ENCODE measurements at places on chromosomes 3 and 15.

GRCh38 chr3:118527514-118528044 lies 507.1 kb downstream of the IGSF11 start:
- no peak for DNase-seq

- no peak for DNase-seq
Measured at GRCh38 chr3:127682561-127682960, 9.8 kb downstream of the ABTB1 start.

DNA sequence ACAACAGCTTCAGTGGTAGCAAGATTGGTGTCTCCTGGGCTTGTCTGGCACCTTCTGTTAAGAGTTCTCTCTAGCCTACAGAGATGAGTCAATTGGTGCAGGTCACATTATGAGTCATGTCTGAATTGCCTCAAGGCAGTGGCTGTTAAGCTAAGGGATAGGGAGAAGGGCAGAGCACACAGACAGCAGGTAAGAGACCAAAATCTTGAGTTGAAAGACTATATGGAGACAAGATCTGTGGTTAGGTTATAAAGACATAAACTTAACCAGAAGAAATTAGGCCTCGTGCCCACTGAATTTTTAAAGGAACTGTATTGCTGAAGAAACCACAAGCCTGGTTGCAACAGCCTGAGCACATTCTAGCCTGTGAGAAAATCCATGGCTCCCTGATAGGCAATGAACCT lies 19.2 kb upstream of the KPNA1 start:
- DNase-seq, result peak; percentile 11

- DNase-seq, result no peak
Measured at GRCh38 chr3:181578743-181579142, 133.0 kb upstream of the SOX2 start.

- DNase-seq, result peak; percentile 35
Measured at GRCh38 chr3:151265866-151266265, 12.5 kb downstream of the P2RY14 start.

DNA sequence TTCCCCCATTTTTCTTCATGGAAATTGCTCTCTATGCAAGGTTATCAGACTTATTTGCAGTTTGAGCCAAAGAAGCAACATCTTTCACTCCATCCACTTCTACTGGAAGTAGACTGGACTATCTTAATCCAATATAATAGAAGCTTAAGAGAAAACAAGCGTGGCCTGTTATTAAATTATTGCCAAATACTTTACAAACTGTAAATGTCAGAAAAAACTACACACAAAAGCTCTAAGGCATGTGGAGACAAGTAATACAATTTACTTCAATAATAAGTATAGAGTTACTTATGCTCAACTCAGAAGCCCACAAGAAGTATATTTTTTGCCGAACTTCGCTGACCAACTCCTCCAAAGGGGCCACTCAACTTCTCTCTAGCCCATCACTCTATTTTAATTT lies 120.3 kb downstream of the BDH1 start:
- no peak for DNase-seq

DNA sequence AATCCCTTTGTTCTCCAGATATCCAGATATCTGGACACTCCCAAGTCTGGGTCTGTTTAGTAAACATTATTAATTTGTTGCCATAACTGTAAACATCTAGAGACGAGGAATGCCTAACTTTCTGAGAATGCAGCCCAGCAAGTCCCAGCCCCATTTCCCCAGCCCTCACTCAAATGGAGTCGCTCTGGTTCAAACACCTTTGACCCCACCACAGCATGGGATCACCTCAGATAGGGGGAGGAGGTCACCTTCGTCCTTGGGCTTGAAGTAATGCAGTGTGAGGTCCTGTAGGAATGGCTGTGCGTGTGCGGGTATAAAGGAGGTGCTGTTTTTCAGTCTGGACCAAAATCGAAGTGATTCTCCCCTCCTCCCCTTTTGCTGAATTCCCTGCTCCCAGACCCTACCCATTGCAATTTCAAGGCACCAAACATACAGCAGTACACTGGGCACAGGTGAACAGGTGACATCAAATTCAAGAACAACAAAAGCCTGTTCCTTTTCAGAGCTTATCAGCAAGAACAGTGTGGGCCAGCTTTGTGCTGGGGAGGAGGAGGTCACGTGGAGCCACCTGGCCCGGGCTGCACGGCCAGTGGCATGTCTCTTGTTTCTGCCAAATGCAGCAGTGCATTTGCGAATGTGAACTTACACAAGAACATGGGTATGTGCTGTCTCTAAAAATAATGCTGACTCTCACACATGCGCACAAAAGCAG lies 57.5 kb upstream of the TRPM1 start:
- no peak for DNase-seq

DNA sequence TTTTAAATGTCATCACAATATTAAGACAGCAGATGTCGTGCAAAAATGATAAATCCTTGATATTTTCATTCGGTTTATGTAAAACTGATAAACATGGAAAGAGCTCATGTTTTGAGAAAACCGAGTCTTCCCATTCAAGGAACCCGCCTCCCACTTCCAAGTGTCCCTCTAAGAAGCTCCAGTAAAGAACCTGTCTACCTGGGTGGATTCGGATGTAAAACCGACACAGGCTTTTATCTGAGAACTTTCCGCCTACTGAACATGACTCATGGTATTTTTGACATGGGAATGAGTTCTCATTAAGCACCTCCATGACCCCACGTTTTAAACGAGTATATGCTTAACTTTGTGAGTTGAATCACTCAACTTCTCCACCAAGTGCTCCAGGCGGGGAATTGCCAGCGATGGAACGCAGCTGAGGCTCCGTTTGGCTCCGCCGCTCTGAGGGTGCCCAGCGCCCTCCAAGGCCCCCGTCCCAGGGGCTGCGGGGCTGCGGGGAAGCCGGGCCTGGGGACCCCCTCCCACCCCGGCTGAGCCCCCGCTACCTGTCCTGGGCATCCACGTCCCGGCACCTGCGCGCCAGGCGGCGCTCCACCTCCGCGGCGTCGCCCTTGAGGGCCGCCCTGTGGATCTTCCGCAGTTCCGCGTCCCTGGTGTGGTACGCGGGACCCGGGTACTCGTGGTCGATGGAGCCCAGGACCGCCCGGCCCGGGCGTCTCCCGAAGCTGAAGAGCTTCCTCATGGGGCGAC lies 119.9 kb downstream of the LMLN start:
- peak; percentile 20 for DNase-seq

DNA sequence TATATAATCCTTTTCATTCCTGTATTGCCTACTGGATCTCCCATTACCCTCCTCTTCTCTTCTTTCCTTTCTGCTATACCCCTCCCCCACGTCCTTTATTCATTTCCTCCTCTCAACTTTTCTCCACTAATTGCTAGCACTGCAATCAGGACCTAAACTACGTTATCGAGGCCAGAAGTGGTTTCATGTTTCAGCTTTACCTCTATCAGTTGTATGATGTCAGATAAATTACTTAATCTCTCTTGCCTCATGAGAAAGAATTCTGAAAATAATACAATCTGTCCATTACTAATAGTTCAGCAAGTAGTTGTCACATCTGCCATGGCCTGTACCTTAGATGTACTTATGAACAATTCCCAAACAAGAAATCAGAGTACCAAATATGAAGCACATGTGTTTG lies 10.6 kb downstream of the POPDC2 start:
- no peak for DNase-seq

- peak; percentile 96 for DNase-seq
Measured at GRCh38 chr3:64188810-64189560, 36.3 kb downstream of the PRICKLE2 start.

DNA sequence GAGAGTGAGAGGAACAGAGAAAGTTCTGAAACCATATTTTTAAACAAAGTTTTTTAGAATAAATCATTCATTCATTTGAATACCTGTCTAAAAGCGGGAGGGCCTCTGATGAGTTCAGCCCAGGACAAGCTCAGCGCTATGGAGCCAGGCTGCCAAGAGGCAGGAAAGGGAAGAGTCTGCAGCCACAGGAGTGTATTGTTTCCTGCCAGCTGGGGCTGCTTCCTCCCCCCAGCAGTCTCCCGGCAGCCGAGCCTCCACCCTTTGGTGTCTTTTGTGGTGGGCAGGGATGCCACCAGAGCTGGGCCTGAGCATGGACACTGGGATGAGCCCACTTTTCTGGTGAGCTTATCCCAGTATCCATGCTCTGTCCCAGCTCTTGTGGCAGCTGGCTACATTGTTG lies 199.5 kb upstream of the TPRG1 start:
- DNase-seq, result no peak

DNA sequence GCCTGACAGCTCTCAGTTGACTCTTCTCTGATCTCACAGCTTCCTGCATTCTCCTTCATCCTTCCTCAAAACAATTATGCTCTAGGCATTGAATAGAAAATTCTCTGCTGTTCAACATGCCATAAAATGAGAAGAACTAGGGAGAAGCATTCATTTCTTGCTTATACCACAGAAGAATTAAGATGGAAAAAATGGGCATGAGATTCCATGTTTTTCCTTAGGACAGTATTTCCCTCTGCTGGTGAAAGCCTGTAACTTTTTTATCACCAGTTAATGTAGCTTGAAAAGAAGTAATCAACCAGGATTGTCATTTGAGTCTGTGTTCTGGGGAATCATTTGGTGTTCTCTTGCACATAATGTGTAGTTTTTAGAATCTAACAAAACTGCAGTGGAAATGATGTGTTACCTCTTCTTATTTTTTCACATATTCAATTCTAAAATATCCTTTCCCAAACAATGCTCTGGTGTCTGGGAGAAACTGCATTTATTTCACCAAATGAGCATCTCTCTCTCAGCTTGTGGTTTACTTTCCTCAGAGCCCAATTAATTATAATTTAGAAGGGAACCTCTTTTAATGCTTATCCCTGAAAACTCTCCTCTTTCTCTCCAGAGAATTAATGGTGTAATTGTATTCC lies 92.8 kb upstream of the DCBLD2 start:
- peak; percentile 54 for DNase-seq

DNA sequence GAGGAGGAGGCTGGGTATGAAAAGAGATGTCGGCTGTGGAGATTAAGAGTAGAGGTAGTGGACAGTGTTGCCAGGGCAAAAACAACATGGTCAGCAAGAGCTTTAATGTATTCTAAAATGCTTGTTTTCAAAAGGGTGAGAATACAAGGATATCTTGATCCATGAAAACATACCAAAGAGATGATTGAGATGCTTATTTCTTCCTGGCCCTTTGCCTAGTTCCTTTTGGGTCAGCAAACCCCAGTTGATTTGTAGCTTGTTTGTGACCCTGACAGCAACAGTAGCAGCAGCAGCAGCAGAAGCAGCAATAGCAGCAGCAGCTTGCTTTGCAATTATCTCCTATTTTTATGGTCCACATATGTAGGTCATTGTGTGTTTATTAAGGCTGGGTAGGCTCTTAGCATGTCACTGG lies 337.3 kb downstream of the LPP start:
- peak; percentile 48 for DNase-seq

- DNase-seq, result no peak
Measured at GRCh38 chr15:36769098-36769497, 189.7 kb downstream of the CDIN1 start.

DNA sequence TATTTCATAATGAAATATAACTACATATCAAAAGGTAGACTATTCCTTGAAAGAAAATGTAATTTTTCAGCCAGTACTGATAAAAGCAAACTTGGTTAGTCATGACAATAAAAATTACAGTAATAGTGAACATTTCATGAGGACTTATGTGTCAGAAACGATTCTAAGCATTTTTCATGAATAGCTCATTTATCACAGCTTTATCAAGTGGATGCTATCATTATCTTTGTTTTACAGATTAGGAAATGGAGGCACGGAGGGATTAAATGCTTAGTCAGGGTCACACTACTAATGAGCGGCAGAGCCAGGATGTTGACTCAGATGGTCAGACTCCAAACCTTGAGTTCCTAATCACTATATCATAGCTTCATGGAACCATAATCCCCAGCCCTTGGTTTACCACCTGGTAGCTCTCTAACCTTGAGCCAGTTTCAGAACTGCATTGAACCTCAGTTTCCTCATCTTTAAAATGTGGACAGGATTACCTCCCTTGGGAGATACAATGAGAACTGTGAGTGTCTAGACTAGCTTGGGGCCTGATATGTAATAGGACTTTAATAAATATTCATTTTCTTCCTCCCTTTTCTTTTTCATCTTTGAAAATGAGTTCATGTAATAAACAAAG lies 85.4 kb downstream of the TNIK start:
- DNase-seq, result peak; percentile 42

- no peak for DNase-seq
Measured at GRCh38 chr15:29802411-29802810, 19.9 kb downstream of the TJP1 start.

- no peak for DNase-seq
Measured at GRCh38 chr15:60003243-60004008, 685 bp upstream of the FOXB1 start.

DNA sequence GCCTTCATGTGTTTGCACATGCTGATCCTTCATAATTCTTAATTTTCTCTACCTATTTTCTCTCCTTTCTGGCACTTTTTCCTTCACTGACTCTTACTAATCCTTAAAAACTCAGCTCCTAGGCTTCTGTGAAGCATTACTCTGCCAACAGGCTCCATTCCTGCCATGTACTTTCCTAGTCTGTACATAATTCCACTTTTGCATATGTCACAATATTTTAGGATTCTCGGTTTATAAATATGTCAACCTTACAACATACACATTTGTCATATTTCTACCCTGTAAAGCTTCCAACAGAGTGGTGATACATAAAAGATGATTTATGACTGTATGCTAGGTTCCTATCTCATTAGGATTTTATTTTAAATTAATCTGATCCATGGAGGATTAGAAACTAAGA lies 38.2 kb upstream of the AGTR1 start:
- peak; percentile 5 for DNase-seq

DNA sequence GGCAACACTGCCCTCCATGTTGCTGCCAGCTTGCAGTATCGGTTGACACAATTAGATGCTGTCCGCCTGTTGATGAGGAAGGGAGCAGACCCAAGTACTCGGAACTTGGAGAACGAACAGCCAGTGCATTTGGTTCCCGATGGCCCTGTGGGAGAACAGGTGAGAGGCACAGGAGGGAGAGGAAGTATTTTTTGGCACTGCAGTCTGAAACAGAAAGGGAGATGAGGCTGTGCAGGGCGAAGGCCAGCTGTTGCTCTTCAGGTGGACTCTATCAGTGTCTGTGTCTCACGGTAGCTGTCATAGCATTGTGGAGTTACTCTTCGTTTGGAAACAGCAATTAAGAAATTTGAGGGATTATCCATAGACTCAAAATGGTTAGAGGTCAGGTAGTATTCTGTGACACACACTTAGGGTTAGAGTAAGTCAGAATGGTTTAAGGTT lies 8.0 kb downstream of the NFKBIZ start:
- DNase-seq, result no peak

GRCh38 chr3:111336511-111336910 lies 205.5 kb upstream of the CD96 start:
- peak; percentile 54 for DNase-seq

- DNase-seq, result no peak
Measured at GRCh38 chr3:105157766-105158085, 209.0 kb upstream of the ALCAM start.

DNA sequence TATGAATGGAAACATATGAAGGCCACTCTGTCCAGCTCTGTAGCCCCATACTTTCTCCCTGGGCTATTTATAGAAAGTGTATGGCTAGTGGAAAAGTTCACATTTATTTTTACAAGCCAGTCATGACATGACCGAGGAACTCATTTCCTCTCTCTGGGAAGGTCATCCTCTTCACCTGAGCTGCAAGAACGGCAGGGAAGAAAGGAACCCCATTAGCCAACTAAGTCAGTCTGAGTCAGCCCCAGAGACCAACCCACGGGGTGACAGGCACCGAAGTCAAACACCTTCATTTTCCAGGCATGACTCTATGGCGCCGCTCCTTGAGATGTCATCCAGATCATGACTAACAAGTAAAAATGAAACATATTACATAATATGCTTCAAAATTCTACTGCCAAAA lies 4.8 kb downstream of the PAQR9 start:
- DNase-seq, result no peak

Measured in umbilical cord (tissue), 2 donors.